ENCODE measurements at places on chromosomes 3 and 15. TPM values are rescaled to one million over a fixed set of nuclear protein-coding genes. Genes with fewer than 3 reads are reported as not detected.

The TM6SF1 gene
- total RNA-seq, result 4.1 TPM

The SLC12A1 gene
- total RNA-seq, result not detected

The PSTPIP1 gene
- not detected for total RNA-seq

The NMD3 gene
- total RNA-seq, result 105 TPM

The LACTB gene
- 8.4 TPM for total RNA-seq

The GOLGA6L10 gene
- 2.2 TPM for total RNA-seq

The PLSCR2 gene
- total RNA-seq, result 0.40 TPM

The PPP1R14D gene
- total RNA-seq, result not detected

The SCAANT1 gene
- not detected for total RNA-seq

The ACTC1 gene
- total RNA-seq, result not detected

The MEIS2 gene
- 34.9 TPM for total RNA-seq

The AADACL2 gene
- total RNA-seq, result not detected

The ARHGAP31 gene
- 0.38 TPM for total RNA-seq

The ZNF660 gene
- total RNA-seq, result 0.13 TPM

The GHRL gene
- 0.34 TPM for total RNA-seq
